ENCODE measurements at places on chromosomes 12 and 14.

DNA sequence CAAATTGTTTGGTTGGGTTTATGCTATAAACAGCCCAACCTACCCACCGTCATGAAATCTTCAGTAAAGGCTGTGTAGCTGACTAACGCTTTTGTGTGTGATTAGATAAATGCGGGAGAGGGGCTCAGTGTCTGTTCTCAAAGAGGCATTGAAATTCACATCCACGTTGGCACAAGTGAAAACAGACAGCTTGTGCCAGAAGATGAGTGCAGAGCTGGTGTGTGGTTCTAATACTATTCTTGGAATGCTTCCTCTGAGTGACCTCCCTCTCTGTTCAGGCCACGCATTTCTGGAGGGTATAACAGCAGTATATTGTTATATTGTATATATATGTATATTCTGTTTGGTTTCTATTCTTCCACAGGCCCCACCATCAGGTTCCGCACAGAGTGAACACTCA lies 263.8 kb downstream of the APAF1 start:
- no peak for DNase-seq

GRCh38 chr12:95034750-95035149 lies 31.3 kb upstream of the NDUFA12 start:
- no peak for DNase-seq

DNA sequence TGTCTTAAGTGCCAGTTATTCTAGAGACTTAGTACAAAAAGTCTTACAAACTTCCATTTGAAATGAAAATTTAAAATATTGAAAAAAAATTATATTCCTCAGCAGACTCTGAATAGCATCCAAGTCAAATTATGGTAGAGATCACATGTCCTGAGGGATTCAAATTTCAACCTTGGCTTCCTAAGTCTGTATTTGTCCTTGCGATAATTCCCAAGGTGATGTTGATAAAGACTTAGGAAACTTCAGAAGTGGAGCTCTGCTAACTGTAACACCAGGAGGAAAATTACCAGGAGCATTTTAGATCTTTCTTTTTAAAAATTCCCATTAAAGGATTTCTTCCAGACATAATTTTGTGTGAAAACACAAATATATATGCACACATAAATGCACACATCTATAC lies 178.3 kb downstream of the IPO8 start:
- no peak for DNase-seq

DNA sequence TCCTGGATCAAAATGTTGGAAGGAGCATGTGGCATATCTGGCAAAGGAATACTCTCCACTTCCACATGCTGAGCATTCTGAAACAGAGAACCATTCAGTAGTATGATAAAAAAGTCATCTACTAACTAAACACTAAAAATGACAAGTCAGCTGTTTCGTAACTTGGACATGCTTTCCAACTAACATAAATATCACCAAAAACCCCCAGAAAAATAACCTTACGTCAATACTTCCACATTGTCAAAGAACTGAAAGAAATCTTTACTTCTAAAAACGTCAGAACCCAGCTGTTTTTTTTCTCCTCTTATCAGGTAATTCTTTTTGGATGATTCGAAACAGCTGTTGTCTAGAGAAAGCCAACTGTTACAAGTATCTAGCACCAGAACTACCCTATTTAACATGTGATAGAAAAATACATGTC lies 8.2 kb downstream of the WBP11 start:
- no peak for DNase-seq

DNA sequence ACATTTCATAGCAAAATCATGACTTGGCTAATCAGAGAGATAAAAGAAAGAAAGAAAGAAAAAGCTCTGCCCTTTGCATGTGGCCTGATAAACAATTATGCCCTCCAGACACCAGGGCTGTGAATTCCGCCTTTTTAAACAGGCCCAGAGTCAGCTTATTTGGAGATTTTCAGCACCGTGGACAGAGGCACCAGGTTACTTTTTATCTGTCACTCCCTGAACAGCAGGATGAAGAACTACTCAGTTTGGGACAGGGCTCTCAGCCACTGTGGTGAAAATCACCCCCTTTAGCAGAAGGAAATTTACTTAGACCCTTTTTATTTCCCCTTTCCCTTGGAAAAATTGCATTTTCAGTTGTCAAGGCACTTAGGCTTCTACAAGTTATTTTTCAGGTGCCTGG lies 359.9 kb downstream of the NRXN3 start:
- no peak for DNase-seq

GRCh38 chr12:113196990-113197389 lies 11.5 kb downstream of the RITA1 start:
- peak; percentile 18 for DNase-seq

- DNase-seq: no peak
These were observed 1048.2 kb downstream of the SLC16A7 start for GRCh38 chr12:60644076-60644475.

DNA sequence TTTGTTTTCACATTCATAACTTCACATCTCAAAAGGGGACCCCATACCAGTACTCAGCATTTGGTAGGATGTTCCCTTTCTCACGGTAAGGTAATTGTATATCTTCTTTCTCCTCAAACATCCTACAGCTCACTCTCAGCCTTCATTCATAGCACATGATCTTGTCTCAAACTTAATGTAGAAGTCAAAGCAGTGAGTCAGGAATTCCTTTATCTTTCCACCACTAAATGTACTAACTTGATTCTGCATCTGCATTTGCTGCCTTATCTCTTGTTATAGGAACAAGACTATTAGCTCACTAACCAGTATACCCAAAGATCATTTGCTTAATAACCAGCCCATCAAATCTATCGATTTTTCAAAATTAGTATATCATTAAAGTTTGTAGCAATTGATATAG lies 22.9 kb downstream of the CPSF2 start:
- no peak for DNase-seq

GRCh38 chr14:105659935-105660527 lies 133.6 kb downstream of the TMEM121 start:
- no peak for DNase-seq

Data from amygdala (tissue), 56 donors.